Umbilical cord (tissue), 2 donors: ENCODE measurements at places on chromosomes 3 and 15. TPM values are rescaled to one million over a fixed set of nuclear protein-coding genes. Genes with fewer than 3 reads are reported as not detected.
A peak's percentile ranks its signal among the peaks of the same experiment; 100 is the strongest.

GRCh38 chr15:48883699-48884098, 5.8 kb downstream of the EID1 start:
- no peak for DNase-seq

GRCh38 chr3:194632809-194633348, 340 bp downstream of the TMEM44 start:
- DNase-seq: peak; percentile 29

DNA sequence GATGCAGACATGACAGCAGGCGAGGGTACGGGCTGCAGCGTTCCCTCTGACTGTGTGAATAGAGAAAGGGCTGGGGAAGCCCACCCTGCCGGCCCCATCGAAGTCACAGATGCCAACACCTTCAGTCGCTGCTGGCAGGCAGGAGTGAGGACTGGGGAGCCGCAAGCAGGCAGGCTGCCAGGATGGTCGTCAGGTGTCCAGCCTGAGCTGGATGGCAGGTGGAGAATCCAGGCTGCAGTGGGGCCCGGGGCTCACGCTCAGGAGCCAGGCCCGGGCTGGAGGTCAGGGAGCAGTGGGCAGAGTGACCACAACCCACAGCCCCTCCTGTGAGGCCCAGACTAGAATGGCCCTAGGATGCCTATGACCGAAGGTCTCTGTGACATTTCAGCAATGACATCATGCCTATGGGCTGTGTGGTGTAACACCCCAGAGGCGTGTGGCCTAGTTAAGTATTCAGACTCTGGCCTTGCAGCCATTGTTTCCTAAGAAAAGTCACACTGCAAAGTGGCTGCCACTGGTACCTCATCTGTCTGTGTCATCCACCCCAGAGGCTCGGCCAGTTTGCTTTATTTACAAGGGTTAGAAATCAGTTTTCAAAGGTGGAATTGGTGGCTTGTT, 15.7 kb downstream of the PRR23E start:
- DNase-seq: no peak

DNA sequence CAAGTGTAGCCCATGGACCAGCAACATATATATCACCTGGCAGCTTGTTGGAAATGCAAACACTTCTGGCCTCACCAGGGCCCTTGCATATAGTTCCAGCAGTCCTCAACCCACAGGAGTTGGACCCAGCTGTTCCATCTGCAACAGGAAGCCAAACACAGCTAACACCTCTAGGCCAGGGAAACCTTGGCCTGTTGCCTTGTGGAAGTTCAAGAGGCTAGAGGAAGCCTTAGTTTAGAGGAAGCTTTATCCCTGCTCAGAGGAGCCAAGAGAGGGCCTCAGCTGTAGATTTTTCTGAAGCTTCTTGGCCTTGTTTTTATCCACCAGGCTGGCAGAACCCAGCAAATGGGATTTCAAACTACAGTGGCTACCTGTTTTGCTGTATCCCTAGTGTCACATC, 11.4 kb downstream of the FHIT start:
- peak; percentile 31 for DNase-seq

DNA sequence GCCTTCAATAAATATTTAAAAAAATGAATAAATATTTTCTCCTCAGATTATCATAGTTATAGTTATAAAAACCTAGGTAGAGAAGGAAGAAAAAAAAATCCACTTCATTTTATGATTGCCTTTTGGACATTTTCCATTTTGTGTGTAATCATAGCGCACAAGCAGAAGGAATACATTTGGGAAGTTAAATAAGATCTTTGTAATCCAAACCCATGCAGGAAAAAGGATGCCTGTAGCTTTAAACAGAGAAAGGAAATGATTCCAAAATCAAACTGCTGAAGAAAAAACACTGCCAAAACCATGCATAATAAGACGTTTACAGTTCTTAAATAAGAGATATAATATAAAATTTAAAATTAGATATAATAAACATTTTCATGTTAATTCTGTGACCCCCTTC, 7.4 kb upstream of the CCDC54 start:
- DNase-seq: no peak

DNA sequence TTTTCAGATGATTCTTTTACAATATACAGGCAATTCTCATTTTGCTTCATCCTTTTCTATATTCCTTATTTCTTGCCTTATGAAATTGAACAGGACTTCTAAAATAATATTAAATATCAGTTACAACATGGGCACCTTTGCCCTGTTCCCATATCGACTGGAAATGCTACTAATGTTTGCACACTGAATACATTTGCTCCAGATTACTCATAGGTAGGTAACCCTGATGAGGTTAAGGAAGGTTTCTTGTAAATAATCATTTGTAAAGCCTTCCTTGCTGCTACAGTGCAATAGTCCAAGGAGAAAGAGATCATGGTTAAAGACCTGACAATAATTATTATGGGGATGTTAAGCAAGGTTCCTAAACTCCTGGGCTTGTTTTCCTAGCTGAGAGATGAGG, 175.5 kb downstream of the ADAMTS17 start:
- DNase-seq: no peak

GRCh38 chr3:27679691-27680090, 42.4 kb downstream of the EOMES start:
- peak; percentile 5 for DNase-seq

- no peak for DNase-seq
These were observed 63.6 kb upstream of the MBNL1 start for GRCh38 chr3:152205097-152205593.

GRCh38 chr15:52295421-52296001, at the start of gene MYO5C:
Gene MYO5C (minus strand): TSS chr15:52295804. CDS start chr15:52295636, 168 bp downstream.
- peak; percentile 33 for DNase-seq

DNA sequence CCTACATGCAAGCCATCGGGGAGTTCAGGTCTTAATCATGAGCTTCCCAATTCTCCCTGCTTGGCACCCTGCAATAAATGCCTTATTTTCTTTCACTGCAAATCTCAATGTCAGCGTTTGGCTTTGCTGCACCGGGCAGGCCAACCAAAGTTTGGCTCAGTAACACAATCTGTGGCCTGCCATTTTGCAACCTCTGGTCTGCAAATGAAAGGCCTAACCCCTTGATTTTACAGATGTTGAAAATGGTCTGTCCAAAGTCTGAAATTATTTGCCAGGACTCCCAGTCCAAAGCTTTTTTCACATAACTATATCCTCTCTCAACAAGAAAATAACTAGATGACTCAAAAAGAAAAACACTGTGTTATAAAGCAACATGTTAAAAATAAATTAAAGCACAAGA, 34.0 kb upstream of the LEKR1 start:
- DNase-seq: no peak

DNA sequence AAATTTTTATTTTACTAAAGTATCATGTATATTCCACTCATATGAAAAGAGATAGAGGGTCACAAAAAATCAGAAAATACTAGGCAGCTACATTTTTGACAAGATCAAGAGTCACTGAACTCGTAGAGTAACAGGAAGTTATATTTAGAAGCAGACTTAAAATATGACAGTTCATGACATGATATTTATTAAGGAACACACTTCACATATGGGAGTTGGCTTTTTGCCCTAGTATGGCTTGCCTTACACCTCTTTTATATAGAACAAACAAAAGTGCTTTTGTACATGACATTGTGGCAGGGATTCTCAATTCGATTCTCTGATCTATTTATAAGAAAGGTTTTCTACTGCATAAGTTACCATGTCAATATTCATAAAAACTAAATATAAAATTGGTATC, 80.1 kb upstream of the GBE1 start:
- no peak for DNase-seq

DNA sequence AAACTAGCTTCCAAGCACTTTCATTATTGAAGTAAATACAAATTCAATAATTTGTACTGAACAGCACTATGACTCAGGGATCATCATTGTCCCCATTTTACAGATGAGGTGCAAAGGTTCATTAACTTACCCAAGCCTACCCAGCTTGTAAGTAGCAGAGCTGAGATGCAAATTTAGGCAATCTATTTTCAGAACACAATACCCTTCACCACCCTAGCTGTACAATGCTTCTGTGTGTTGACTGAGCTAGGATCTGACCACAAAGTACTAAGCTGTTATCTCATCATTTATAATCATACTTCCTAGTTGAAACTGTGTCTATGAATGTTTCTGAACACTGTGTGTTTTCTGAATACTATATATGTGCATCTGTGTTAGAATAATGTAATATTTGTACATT, 3.2 kb upstream of the ILDR1 start:
- no peak for DNase-seq

DNA sequence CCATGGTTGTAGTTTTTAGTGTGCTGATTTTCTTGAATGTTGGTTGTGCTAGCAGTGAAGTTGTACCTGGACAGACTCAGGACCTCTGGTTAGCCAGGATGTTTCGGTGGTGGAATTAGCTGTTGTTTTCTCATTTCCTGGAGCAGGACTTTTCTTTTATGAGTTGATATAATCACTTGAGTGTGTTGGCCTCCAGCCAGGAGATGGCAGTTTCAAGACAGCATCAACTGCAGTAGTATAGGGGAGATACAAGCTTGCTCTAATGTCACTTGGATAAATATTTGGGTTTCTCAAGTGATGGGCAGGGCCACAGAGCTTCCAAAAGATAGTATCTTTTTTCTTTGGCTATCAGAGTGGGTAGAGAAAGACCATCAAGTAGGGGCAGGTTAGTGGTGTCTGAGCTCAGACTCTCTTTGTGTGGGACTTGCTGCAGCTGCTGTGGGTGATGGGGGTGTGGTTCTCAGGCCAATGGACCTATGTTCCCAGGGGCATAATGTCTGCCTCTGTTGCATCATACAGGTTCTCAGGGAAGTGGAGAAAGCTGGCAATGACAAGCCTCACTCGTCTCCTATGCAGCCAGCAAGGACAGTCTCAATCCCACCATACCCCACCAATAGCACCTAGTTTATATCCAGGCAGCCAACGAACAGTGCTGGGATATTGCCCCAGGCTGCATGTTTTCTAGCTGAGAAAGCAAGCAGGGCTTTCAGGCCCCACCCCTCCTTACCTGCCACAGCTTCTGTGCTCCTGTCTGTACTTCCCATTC, 14.6 kb upstream of the OR5K2 start:
- DNase-seq: no peak

DNA sequence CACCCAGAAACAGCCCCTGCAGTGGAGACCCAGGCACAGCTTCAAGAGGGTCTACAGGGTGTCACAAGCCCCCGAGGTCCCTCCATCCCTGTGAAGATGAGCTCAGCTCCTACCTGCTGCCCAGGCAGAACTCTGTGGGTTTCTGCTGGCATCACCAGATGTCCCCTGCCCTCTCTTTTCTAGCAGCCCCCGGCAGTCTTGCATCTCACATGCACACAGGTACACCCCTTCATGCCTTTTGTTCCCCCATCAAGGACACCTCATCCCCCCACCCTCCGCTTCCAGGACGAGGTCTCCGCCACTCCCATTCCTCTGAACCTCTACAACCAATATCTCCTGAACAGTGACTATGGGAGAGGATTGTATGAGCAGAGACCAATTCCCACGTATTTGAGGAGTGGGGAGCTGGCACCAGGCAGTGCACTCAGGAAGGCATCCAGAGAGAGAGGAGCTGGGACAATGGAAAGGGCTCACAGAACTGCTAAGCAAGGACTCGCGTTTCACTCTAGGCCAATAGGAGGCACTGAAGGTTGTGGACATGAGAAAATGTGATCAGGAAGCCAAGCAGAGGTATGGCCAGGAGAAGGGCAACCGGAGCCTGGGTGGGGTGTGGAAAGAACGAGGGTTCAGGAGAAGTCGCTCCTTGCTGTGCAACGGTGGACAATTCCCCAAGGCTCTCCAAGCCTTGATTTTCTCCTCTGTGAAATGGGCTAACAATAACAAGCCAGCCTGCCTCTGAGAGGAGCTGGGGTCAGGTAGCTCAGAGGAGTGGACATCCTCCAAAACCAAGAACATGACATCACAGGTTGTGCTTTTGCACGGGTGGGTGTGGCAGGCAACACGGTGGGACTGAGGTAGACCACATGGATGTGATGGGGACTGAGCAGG, 115.2 kb downstream of the CHSY1 start:
- DNase-seq: no peak

- no peak for DNase-seq
These were observed 24.2 kb downstream of the NBEAL2 start for GRCh38 chr3:47003461-47004368.

GRCh38 chr3:23913873-23914743, 2.7 kb downstream of the NKIRAS1 start:
- DNase-seq: no peak

- no peak for DNase-seq
These were observed 165.2 kb upstream of the THBS1 start for GRCh38 chr15:39415634-39416033.

GRCh38 chr15:90790057-90790456, 72.9 kb downstream of the BLM start:
- no peak for DNase-seq

DNA sequence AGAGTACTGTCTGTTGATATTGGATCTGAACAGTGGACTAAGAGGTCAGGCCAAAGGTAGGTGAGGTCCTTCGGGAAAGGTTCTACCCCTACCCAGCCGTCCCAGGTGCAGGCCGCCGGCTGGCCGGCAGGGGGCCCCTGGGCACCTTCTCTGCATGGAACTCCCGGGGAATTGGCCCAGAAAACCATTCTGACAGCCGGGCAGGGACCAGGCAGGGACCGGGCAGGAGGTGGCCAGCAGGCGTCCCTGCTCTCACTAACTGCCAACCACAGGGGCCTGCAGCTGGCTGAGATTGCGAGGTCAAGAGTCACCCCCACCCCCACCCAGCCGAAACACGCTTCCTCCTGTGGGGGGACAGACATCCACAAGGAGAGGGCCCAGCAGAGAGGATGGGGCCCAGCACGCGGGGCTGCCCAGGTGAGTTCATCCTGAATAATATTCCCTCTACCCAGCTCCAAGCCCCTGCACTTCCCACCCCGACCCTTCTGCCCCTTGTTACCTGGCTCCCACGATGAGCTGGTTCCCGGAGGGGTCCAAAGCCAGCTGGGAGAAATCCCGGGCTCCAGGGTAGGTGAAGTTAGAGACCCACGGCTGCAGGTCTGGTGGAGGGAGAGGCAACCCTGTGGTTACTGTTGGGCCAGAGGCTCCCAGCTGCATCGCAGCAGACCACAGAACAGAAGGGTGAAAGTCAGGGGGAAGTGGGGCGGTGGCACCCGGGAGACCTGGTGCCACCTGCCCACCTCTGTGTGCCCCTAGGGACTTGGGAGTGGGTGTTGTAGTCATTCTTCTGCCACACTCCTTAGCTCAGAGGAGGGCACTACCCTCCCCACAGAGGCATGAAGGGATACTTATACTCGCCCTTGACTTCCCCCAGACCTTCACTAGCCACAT, 84.4 kb downstream of the SEMA5B start:
- peak; percentile 46 for DNase-seq

The ANKRD63 gene
- total RNA-seq: not detected

The PRRT3 gene
- total RNA-seq: 0.24 TPM

The GRAMD2A gene
- total RNA-seq: 1.9 TPM

The MAP6D1 gene
- total RNA-seq: 5.8 TPM

The GOLGA8G gene
- total RNA-seq: 3.6 TPM

The TARS3 gene
- 15.9 TPM for total RNA-seq

The MB21D2 gene
- total RNA-seq: 31.1 TPM

The IL17RD gene
- total RNA-seq: 5.8 TPM

The LRRFIP2 gene
- total RNA-seq: 36.4 TPM

The FRG2C gene
- total RNA-seq: 0.48 TPM

The STAB1 gene
- total RNA-seq: 143 TPM
